Omental fat pad (tissue), 4 donors: ENCODE measurements at places on chromosomes 12 and 14.

DNA sequence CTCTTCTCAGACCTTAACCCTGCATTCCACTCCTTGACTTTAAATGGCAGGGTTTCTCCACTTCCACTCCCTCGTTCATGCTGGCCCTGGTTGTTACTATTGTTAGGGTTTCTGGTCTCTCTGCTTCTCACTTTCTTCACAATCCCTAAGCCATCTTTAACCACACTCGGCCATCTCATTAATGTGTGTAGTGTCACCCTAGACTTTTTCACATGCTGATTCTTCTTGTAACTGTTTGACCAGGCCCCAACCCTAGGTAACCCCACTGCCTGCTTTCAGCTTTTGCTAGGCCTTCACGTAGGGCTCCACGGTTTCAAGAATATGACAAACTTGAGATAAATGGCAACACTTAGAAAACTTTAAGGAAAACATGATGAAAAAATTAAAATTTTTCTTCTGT, 195.1 kb downstream of the IPO8 start:
- no peak for DNase-seq

GRCh38 chr12:96314723-96315122, 85.5 kb downstream of the CDK17 start:
- DNase-seq = no peak

DNA sequence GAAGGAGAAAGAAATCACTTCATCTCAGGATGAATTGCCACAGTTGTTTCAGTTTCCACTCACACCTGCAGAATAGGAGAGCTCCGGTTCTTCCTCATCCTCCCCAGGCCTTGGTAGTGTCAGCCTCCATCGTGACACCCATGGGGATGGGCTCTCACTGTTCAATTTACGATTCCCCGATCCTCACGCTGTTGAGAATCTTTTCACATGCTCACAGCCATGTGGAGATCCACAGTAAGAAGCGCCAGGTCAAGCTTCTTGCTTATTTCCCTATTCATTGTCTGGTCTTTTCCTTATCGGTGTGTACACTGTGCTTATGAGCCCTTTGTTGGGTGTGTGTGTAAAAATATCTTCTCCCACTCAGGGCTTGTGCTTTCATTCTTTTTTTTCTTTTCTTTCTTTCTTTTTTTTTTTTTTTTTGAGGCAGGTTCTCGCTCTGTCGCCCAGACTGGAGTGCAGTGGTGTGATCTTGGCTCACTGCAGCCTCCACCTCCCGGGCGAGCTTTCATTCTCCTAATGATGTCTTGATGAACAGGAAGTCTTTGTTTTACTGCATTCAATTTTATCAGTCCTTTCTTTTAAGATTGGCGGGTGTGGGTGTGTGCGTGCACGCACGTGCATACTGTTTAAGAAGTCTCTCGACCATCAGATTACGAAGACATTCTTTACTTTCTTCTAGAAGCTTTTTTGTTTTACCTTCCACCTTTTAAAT, 21.5 kb downstream of the RIN3 start:
- no peak for DNase-seq

DNA sequence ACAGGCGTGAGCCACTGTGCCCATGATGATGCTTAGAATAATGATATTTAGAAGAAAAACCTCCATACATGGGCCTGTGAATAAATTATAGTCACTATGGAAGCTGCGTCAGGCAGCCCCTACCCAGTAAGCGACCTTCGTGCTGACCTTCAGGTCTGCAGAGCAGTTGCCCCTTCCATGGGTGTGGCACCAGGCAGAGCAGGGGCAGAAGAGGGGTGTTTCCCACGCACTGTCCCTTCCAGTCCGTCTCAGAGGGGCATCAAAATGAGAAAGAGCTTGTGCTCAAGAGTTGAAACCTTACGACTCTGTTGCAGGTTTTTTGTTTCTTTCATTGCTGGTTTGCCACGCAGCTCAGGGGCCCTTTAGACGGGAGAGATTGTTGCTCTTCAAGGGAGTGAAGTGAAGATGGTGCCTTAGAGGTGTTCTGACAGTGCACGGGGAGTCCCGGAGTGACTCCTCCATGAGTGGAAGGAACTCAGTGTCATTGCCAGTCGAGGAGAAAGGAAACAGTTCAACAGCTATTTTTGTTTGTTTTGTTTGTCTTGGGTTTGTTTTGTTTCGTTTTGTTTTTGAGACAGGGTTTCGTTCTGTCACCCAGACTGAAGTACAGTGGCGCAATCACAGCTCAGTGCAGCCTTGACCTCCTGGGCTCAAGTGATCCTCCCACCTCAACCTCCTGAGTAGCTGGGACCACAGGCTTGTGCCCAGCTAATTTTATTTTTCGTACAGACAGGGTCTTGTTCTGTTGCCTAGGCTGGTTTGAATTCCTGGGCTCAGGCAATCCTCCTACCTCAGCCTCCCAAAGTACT, 13.9 kb downstream of the CKB start:
- DNase-seq = no peak

DNA sequence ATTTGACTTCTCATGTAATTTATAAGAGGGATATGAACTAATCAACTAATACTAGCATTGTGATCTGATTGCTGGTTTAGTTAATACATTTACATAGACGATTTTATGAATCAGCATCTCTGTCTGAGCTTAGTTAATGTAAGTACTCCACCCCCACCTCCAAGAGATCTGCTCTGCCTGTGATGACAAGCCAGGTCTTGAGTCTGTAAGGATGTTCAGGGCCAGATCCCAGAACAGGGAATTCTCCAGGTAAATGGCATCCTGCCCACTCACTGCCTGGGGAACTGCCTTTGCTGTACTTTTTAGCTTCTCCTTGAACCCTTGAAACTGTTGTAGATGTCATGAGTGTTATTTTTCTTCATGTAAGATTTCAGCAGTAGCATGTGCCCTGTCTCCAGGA, 289.8 kb downstream of the RGS6 start:
- no peak for DNase-seq

- no peak for DNase-seq
Measured at GRCh38 chr12:104372061-104372720, 68.7 kb downstream of the EID3 start.

DNA sequence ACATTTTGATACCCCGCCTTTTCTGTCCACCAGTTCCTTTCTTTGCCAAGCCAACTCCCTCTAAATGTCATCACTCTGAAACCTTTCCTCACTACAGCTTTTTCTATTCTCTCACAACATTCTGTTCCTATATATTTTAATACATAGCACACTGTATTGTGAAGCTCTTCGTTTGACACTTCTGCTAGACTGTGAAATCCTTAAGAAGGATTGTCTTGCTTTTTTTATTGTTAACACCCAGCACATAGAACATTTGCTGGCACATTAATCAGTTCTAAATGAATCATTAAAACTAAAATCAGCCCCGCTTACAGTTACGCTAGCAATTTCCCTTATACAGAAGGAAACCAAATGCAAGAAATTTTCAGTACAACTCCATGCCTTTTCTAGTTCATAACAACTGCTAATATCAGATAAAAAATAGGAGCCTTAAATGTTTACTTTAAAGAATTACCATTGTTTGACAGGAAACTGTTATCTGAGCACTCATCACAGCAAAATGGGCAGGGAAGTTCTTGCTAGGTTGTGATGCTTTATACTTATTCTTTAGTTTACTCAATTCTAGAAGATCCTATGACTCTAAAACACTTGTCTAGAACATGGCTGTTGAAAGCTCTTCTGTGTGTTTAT, 93.5 kb downstream of the PPP1R12A start:
- DNase-seq = no peak

- DNase-seq = no peak
Measured at GRCh38 chr12:127771546-127771945, 495.4 kb upstream of the TMEM132C start.

DNA sequence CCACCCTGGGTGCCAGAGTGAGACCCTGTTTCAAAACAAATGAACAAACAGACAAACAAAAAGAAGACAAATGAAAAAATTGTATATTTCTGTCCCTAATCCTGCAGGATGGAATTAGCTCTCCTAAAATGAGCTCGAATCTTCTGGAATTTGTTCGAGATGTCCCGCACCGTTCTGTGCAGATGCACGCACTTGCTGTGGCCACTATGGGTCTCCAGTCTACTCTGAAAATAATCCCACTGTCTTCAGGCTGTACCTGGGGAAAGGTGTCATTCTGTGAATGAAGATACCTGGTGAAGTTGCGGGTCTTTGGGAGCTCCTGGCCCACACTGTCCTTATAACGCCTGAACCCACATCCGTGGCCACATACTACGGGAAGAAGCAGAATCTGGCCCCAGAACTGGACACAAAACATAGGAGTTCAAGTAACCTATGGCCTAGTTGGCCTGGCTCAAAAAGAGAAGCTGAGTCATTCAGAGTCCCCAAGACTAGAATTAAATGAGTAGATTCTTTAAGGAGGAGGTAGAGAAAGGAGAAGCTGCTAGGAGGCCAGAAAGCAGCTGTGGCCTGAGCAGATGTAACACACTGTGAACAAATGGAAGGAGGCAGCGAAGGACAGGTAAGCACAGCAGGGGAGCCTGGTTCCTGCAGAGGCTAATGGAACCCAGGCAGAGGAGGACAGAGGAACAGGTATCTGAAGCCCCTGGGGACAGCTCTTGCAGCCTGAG, 108.6 kb downstream of the FOXN3 start:
- no peak for DNase-seq

DNA sequence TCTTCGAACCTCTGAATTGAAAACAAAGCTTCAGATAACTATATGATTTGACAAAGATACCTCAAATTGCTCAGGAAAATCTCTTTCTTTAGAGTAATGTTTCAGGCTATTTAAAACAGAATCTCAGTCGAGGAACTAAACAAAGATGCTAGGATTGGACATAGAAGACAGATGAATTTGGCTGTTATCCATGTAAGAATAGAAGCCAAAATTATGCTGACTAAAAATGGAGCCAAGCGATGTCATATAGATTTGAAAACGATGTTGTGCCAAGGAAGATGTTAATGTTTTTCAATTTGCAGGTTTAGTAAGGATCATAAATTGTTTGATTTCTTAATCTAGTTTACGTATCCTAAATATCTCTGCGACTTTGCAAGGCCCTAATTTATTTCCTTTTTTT, 295.9 kb downstream of the FOXG1 start:
- no peak for DNase-seq

- DNase-seq = no peak
Measured at GRCh38 chr14:61174987-61175386, 106.2 kb downstream of the TMEM30B start.

DNA sequence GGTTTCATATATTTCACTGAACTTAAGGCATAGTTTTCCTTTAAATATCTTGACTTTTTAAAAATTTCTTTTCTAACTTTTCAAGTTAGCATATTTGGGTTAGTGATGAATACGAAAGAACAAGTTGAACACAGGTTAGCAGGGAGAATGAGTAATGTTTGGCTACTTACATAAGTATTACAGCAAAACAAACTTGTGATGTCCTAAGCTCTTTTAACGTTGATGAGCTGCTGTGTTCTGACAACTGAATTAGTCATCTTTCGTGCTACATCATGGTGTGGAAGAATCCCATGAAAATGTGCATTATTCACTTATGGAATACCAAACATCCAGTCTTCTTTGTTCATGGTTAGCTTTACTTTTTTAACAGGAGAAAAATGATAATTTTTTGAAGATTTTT, 36.3 kb upstream of the PDZRN4 start:
- DNase-seq = no peak

DNA sequence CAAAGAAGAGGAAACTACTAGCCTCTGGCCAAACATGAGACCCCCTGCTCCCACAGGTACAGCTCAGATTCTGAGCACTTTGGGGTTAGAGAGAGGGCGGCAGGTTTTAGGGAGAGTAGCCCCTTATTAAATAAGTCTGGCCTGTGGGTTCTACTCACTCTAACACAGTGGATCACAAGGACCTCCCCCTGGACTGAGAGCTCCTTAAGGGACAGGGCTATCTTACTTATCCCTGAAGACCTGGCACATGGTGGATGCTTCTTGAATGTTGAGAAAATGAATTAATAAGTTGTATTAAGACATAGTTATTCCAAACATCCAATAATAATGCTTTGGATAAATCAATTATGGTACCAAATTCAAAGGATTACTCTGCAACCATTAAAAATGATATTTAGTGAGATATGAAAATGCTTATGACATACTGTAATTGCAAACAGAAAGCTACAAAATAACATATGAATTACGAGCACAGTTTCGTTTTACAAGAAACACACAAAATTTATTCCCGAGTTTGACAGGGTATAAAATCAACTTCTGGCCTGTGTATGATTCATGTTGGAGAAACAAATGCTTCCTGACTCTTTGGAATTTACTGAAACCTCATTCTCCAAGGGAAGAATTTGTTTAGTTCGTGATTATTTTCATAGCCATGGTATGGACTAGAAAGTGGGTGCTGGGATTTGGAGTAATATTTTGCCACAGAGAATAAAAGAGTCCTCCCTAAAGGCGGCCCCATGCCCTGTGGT, 59.3 kb upstream of the BDKRB2 start:
- DNase-seq = no peak

DNA sequence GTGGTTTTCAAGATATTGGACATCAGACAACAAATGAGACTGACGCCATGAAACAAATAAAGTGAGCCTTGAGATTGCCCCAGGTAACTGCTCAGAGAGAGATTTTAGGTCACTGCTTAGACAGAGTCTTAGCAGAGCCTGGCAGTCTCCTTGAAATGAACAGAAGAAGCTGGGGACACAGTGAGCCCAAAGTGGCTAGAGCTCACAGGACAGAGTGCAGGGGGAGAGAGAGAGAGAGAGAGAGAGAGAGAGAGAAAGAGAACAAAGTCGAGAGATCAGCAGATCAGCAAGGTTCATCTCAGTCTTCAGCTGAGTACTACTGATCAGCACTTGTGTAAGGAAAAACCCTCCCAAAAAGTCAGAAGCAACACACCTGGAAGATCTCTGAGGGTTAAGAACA, 147.4 kb downstream of the RMST start:
- DNase-seq = no peak

GRCh38 chr14:61753631-61754030, 8.6 kb upstream of the SNAPC1 start:
- no peak for DNase-seq

DNA sequence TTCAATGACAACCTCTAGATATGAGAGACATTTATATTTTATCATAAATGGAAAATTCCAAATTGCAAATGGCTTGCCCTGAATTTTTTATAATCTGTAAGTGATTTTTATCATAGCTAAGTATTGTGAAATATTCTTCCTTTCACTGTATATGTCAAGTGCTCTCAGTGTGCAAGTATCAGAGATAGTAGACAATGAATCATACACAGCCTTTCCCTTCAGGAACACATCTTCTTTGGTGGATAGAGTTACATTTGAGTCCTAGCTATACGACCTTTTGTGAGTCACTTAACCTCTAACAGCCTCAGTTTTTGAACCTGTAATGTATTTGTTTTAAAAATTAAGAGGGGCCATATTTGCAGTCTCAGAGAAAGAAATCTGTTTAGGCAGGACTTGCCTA, 350.7 kb upstream of the SEL1L start:
- DNase-seq = no peak

- DNase-seq = no peak
Measured at GRCh38 chr12:29883525-29883924, 99.8 kb upstream of the TMTC1 start.

- no peak for DNase-seq
Measured at GRCh38 chr12:66693901-66694513, 15.1 kb upstream of the GRIP1 start.

GRCh38 chr14:59827401-59827800, 43.2 kb downstream of the RTN1 start:
- no peak for DNase-seq

GRCh38 chr14:61472011-61472672, 150.8 kb downstream of the PRKCH start:
- DNase-seq = no peak
